ENCODE measurements at places on chromosomes 1 and 21.
A peak's percentile ranks its signal among the peaks of the same experiment; 100 is the strongest.

DNA sequence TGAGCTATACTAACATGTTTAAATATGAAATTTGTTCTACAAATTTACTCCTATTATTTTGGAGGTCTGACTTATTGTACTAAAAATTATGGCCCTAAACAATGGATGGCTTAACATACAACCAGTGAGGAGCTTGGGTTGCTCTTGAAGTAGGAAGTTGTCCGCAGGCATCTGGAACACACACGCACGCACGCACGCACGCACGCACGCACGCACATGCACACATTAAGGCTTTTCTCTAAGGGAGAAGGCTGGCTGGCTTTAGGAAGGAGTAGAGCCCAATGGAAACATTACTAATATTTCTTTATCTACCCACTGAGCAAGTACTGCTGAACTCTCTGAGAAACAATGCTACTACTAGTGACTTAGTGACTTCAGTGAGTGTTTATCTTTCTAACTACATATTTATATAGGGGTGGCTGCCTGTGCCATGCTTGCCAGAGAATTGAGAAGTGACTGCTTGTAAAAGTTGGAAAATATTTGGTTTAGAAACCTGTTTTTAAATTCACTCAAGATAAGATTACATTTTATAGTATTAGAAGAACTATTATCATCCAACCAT is 16.2 kb upstream of the ARHGAP29 start:
- no peak for DNase-seq

DNA sequence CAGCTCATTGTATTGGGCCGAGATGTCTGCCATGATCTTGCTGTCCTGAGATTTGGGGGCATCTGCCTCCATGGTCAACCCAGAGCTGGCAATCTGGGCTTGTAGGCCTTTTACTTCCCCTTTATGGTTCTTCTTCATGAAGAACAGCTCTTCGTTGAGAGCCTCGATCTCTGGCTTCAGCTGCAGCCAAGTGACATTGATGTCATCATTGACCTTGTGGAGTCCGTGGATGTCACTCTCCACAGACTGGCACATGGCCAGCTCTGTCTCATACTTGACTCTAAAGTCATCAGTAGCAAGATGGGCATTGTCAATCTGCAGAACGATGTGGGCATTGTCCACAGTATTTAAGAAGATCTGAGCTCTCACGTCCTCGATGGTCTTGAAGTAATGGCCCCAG is 29.2 kb downstream of the RAP1A start:
- no peak for DNase-seq

DNA sequence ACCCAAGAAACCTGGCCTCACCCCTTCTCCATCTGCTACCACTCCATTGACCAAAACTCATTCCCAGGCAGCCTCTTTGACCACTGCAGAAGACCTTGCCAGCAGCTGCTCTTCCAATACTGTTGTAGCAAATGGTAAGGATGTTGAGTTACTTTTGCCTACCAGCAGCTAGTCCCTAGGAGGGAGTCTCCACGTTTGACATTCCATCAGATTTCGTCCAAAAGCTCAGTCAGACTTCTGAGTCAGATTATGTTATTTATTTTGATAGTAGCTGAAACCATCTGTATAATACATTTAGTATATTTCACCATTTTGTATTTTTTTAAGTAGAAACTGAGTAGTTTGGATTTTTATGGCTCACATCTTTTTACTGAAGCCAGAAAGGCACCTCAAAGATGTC is 51.5 kb upstream of the WNT2B start:
- no peak for DNase-seq

DNA sequence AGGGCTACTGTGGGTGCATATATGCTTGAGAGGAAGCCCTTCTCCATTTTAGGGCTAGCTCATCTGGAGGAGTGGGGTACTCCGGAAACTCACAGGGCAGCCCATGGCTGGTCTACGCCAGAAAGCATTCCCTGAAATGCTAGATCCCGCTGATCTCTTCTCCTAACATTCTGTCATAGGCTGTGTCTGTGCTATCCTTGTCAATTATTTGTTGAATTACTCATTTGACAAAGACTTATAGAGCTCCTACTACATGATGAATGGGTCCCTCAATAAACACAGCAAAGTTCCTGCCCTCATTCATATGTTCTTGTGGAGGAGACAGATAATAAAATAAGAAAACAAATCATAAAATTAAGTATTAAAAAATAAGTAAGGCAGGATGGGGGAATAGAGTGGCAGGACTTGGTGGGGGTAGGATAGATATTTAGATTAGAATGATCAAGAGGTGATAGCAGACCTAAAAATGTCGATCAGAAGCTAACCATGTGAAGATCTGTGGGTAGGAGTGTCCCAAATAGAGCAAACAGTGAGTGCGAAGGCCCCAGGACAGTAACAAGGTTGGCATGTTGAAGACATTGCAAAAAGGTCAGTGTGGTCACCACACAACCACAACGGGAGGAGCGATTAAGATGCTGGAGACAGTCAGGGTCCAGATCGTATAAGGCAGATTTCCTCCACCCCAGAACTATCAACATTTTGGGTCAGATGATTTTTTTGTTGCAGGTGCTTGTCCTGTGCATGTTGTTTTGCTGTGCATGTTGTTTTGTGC is 13.2 kb downstream of the NGF start:
- DNase-seq, result no peak

GRCh38 chr21:23162198-23162946 is 2164.2 kb downstream of the NCAM2 start:
- DNase-seq, result no peak

DNA sequence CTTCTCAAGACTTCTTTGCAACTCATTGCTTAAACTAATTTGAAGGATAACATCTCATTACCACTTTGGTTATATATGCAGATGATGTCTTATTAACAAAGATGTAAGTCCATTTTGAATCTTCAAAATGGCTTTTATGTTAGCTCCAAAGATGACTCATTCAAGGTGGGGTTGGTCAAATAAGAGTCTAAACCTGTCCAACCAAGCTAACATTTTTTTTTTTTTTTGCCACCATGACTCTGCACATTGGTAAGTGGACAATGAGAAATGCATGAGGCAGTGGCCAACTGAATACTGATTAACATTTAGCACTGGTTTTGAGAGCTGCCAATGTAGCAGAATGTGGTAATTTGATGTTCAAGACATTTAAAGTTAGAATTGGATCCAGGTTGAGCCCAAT is 278 bp upstream of the KRTAP27-1 start:
- no peak for DNase-seq

GRCh38 chr1:228697207-228698016 is 37.9 kb upstream of the RHOU start:
- DNase-seq, result no peak

- no peak for DNase-seq
Observed at GRCh38 chr1:228669242-228669585, 66.1 kb upstream of the RHOU start.

GRCh38 chr1:237903961-237904360 is 13.2 kb upstream of the ZP4 start:
- no peak for DNase-seq

DNA sequence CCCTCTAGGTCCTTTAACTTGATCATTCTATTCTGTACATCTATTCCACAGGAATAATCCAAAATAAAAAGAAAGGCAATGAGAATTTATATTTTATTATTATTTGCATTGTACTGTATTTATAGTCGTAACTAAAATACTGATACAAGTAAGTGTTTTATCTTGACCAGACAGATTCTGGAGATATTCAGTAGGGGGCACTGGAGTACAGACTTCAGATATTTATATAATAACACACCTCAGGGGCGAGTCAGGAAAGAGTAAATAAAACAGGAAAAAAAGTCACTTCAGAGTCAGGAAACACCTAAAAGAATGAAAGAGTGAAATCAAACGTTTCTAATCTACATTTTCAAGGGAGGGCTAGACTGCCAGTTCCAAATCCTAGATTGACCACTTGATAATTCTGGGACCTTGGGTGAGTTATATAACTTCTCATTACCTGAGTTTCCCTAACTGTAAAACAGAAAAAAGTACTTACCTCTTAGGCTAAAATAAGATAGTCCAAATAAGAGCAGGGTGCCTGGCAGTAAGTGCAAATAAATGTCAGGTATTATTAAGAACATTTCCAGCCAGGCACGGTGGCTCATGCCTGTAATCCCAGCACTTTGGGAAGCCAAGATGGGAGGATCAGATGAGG is 31.1 kb upstream of the MTF1 start:
- DNase-seq, result no peak

DNA sequence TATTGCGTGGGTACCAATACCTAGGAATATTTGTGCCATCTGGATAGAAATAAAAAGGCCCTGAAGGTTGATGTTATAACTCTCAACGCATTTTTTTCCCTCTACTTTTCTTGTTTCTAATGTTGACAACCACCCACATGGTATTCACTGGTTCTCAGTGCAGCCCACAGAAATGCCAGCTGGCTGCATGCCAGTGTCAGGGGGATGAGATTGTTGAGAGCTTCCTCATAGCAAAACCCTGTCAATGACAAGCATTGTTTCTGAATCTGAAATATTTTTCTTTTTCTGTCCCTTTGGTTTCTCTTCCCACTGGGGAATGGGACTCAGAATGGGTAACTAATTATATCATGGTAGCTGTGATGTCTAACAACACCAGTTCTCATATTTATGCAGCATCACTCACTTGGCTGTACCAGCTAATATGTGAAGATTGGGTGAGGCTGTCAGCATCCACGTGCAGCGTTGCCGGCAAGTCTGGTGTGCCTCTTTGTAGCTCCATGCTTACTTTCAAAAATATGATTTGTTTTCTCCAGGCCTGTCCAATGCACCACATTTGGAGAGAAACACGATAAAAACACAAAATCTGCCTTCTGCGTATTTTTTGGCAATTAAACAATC is 284.6 kb downstream of the PTBP2 start:
- DNase-seq, result no peak

GRCh38 chr1:59364037-59364436 is 67.1 kb downstream of the FGGY start:
- DNase-seq, result no peak

GRCh38 chr1:219105893-219106292 is 67.8 kb upstream of the LYPLAL1 start:
- no peak for DNase-seq

GRCh38 chr1:203153051-203153988 is 22.3 kb downstream of the MYBPH start:
- DNase-seq, result peak; percentile 38

DNA sequence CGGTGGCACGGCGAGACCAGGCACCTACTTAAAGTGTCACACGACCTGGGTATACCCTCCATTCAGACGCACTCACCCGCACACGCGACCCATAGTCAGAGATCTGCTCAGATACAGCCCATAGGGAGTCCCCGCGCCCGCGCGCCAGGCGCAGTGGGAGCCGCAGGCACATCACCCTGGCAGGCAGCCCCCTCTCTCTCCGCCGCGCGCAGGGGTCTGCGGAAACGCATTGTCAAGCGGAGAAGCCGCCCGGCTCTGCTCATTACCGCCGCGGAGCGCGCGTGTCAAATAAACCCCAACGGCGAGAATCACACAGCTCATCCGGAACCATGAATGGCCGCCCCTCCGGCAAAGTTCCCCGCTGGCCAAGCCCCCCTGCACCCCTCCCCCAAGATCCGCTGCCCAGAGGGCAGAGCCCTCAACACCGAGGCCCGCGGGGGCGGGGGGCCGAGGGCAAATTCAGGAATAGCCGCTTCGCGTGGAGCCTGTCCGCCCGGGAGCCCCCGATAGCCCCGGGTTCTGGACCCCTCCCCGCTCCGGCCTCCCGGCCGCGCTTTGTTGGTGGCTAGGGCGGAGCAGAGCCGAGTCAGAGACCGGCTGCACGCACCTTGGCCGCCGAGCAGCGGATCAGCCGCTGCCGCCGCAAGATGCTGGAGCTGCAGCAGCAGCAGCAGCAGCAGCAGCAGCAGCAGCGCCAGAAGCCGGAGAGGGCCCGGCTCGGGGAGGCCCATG is 522 bp downstream of the LRP8 start:
- DNase-seq, result no peak

- DNase-seq, result no peak
Observed at GRCh38 chr1:91689641-91690481, 189.2 kb downstream of the CDC7 start.

GRCh38 chr1:26994020-26994786 is 711 bp downstream of the TRNP1 start:
- peak; percentile 7 for DNase-seq

- DNase-seq, result no peak
Observed at GRCh38 chr1:205998457-205999241, 4.5 kb downstream of the RAB7B start.

- no peak for DNase-seq
Observed at GRCh38 chr1:23403038-23403336, 21.6 kb downstream of the TCEA3 start.

- DNase-seq, result no peak
Observed at GRCh38 chr1:154730986-154731489, 123.1 kb upstream of the ADAR start.

- no peak for DNase-seq
Observed at GRCh38 chr1:4023678-4024077, 123.6 kb upstream of the C1orf174 start.

- DNase-seq, result peak; percentile 16
Observed at GRCh38 chr1:156096640-156097391, 14.6 kb upstream of the MEX3A start.
